NCI-H2171 (cell line): ENCODE measurements at places on chromosomes 3 and 15.

DNA sequence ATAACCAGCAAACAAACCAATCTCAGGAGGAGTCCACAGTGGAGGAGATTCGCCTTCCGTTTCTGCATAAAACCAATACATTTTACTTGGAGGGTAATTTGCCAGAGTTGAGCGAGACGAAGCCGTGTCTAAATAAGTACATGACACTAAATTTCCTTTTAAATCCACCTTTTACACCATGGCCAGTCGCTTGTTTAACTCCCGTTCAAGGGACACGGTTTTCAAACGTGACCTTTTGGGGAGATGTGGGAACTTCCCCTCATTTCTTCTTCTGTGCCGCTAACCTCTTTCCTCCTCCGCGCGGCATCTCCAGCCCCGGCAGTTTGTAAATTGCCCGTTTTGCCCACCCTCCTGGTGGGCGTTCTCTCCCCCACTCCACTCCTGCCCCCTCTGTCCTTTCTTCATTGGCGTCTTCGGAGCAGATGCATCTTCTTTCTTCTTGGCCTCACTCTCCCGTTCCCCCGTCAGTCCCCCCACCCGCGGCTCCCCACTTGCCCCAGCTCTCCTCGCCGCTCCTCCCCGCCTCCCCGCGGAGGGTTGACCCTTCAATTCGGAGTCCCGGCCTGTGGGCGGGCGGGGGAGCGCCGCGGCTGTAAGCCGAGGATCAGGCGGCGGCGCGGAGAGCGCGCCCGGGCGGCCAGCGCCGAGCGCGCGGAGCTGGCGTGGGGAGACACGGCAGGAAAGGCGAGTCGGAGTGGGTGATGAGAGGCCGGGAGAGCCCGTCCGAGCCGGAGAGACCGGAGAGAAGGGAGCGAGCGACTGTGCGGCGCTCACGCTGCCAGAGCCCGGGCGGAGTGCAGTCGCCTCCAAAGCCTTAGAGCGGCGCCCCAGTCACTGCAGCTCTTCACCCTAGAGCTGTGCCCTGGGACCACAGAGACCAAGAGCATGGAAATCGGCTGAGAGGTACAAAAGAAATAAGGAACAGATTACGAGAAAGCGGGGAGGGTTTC, at the start of gene NLGN1:
TSS of gene NLGN1 (plus strand) at position 584 of the 950 bp plus-strand sequence.
- no peak for DNase-seq

DNA sequence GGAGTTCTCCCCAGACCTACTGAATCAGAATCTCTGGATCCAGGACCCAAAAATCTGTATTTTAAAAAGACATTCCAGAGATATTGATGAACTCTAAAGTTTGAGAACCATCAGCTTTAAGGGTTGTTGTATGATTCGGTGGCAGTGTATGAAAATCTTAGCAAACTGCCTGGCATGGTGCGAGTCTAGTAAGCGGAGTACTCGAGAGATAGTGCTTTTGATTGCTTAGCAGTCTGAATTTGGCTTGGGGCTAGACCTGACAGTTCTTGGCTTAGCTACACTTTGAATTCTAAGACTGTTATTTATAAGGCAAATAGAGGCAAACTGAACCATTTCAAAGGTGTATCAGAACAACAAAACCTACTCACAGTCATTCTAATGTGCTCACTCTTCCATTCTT, 329.0 kb downstream of the LPP start:
- DNase-seq = no peak

DNA sequence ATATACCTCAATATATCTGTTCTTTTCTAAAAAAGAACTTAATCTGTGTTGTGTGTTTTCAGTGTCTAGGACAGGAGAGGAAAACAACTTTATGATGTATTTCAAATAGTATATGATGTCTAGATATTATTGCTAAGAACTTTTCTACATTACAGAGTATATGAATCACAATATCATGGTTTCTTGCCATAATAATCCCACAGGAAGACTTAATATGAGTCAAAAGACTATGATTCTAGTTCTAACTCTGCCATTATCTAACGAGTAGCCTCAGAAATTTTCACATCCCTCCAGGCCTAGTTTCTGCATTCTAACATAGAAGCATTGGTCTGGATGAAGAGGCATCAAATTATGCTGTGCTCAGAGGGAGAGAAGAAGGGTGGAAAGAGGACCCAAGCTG, 107.7 kb upstream of the SPRED1 start:
- DNase-seq = no peak

- DNase-seq = no peak
Observed at GRCh38 chr3:118488732-118489131, 545.9 kb downstream of the IGSF11 start.

- no peak for DNase-seq
Observed at GRCh38 chr15:56732135-56732885, 999 bp downstream of the ZNF280D start.

DNA sequence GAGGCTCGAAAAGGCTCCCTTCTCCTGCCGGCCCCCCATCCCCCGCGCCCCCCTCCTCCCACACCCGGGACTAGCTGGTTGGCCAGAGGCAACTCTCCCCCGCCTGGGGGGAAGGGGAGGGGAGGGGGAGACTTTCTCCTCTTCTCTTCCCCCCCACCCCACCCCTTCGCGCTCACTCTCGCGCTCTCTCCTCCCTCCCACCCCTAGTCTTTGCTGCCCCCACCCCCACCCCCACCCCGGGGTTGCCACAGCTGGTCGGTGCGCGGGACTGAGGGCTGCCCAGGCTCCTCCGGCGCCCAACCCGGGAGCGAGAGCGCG, 710 bp downstream of the MECOM start:
- peak; percentile 10 for DNase-seq

GRCh38 chr3:17500618-17501017, 241.8 kb downstream of the TBC1D5 start:
- DNase-seq = no peak

DNA sequence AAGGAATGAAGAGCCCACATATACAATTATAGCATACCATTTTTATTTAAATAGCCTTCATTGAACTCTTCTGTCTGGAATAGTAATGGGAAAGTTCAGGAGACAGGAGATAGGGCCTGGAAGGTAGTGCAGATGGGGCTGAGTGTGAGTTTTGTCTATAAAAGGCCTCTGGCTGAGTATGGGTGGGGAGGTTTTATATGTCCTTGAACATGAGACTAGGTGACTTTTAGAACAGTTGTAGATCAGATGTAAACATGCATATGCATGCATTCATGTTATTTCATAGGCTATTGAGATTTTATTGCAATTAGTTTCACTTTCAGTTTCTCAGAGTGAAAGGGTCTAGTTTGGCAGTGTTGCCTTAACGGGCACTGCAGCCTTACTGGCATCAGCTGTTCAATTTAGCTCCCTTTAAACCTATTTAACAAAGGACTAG, 27.1 kb downstream of the CGGBP1 start:
- DNase-seq = no peak

- no peak for DNase-seq
Observed at GRCh38 chr3:56339671-56340070, 128.6 kb downstream of the ERC2 start.

DNA sequence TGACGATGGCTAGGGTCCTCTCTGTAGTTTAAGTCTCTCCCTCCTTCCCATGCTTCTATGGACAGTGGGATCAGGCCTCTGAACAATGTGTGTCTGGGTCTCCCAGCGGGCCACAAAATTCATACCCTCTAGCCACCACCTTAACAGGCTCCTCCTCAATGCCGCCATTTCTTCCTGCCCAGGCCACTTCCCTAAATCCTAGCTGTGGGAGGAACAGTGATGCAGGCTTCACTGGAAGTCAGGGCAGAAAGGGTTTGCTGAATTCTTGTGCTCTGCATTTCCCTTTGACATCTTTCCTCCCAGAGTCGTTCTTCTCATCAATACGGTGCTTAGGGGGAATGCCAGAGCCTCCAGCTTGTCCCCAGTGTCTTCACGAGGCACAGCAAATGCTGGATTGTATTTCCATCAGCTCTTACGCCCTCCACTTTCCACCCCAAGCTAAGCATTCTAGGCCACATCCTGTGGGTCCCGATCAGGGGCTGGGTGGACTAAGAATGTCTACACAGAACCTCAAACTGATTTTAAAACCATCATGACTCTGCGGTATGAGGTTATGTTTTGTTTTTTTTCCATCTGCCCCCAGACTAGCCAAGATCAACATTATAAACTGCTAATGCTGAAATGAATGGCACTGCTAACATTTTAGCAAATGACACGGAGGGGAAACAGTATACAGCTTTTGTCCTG, 11.9 kb upstream of the LDHAL6B start:
- DNase-seq = no peak

GRCh38 chr3:16171009-16171408, 3.5 kb upstream of the GALNT15 start:
- peak; percentile 29 for DNase-seq

DNA sequence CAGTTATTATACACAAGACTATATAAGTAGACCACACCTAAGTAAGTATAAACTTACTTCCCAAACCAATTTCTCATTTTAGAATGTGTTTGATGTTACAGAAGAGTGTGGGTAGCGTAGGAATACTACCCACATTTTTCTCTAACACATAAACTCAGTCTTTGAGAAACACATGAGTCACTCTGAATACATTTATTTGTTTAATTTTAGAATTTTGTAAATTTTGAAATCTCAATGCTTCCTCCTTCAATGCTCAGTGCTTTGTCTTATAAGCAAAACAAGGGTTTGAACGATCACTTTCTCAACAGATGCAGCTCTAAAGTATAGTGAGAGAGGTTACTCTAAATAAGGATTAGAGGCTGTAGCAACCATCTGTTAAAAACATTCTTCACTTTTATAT, 700.8 kb downstream of the SI start:
- no peak for DNase-seq

DNA sequence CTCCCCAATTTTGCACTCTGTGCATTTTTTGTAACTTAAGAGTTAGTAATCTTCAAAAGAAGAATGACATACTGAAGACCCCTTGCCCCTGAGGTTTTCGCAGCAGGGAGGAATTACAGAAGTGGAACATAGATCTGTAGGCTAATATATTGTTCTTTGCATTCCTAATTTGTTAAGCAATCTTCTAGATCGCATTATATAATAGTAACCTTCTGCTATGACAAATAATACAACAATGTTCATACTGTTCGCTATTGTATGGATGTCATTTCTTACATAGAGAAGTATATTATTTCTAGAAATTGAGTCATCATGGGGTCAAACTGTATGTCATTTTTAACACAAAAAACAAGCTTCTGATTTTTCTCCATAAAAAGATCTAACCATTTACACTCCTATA, 95.8 kb upstream of the TGFBR2 start:
- DNase-seq = no peak

GRCh38 chr3:102791641-102792589, 357.1 kb downstream of the ZPLD1 start:
- no peak for DNase-seq

GRCh38 chr3:67655364-67656121, 1.1 kb upstream of the SUCLG2 start:
- DNase-seq = no peak

GRCh38 chr3:105369500-105370371, 3.0 kb downstream of the ALCAM start:
- DNase-seq = peak; percentile 59

DNA sequence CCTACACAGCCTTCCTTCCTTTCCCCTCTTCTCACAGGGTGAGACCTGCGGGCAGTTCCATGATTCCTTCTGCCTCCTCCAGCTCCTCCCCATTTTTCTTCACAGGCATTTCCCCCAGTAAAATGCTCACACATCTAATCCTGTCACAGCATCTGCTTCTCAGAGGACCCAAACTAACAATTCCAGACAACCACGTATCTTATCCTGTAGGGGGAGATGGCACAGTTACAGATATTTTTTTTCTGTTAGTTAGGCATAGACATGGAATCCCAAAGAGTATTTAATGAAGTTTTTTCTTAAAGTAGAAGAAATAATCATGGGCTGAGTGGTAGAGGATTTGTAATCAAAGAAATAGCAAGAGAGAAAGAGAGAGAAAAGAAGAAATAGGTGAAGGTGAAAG, 373.1 kb upstream of the ADAMTS9 start:
- DNase-seq = no peak

GRCh38 chr3:117019082-117019713, 309.6 kb downstream of the TUSC7 start:
- DNase-seq = peak; percentile 19

DNA sequence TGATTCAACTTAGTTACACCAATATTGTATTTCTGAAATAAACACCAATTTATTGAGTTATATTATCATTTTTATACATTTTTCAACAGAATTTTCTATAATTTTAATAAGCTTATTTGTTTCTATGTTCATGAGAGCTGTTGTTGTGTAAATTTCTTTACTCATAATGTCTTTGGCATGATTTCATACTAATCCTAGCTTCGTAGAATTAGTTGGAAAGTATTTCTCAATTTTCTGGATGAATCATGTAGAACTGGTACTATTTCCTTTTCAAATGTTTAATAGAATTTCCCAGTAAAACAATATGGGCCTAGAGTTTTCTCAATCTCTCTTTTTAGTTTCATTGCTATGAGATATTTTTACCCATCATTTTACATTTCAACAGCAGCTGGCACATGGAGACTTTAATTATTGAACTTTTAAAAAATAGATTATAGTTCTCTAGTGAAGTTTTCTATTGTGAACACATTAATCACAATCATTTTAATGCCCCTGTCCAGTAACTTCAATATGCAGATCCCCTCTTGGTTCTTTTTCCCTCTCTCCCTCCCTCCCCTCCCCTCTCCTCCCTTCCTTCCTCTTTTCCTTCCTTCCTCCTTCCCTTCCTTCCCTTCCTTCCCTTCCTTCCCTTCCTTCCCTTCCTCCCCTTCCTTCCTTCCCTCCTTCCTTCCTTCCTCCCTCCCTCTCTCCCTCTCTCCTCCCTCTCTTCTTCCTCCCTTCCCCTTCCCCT, 1357.1 kb downstream of the ZPLD1 start:
- DNase-seq = no peak

- DNase-seq = no peak
Observed at GRCh38 chr15:33476908-33477307, 166.1 kb downstream of the RYR3 start.

- no peak for DNase-seq
Observed at GRCh38 chr3:150278843-150279381, 129.2 kb upstream of the TSC22D2 start.

- no peak for DNase-seq
Observed at GRCh38 chr3:183354325-183354831, 74.0 kb downstream of the MCF2L2 start.

GRCh38 chr15:43516185-43516584, 1.2 kb upstream of the MAP1A start:
- no peak for DNase-seq

DNA sequence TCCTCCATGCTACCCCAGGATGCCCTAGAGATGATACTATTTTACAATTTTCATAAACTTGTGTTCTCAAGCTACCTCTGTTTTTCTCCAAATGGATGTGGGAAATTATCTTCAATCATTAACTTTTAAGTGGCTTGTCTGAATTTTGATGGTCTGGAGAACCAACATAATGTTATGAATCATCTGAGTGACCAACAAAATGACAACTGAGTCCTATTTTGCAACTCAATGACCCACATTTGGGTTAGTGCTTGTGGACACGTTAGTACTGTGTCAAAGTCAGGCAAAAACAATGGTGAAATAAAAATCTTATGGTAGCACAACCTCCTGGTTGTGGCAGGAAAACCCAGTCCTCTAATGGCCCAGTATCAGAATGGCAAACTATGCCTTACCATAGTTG, 352.4 kb upstream of the ZNF385D start:
- no peak for DNase-seq

GRCh38 chr15:97224191-97224641, 736.3 kb upstream of the ARRDC4 start:
- DNase-seq = no peak
